ENCODE measurements at places on chromosomes 5 and 9. TPM values are rescaled to one million over a fixed set of nuclear protein-coding genes. Genes with fewer than 3 reads are reported as not detected.

The SPRY4 gene
- 6.3 TPM for total RNA-seq

DNA sequence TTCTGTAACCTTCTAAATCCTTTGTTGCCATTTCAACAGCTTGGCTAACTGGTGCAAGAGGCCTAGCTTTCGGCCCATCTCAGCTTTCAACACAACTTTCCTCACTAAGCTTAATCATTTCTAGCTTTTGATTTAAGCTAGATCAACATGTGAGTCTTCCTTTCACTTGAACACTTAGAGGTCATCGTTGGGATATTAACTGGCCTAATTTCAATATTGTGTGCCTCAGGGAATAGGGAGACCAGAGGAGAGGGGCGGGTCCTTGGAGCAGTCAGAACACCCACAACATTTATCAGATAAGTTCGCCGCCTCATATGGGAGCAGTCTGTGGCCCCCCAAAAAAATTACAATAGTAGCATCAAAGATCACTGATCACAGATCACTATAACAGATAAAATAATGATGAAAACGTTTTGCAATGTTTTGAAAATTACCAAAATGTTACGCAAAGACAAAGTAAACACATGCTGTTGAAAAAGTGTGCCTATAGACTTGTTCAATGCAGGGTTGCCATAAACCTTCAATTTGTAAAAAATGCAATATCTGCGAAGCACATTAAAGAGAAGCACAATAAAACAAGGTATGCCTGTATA lies 66.8 kb upstream of the PCSK1 start:
- no peak for DNase-seq
- H3K27me3 ChIP-seq, result no peaks in the 10 kb centered on the region

The MTX3 gene
- 6.2 TPM for total RNA-seq

The ELAVL2 gene
- not detected for total RNA-seq

DNA sequence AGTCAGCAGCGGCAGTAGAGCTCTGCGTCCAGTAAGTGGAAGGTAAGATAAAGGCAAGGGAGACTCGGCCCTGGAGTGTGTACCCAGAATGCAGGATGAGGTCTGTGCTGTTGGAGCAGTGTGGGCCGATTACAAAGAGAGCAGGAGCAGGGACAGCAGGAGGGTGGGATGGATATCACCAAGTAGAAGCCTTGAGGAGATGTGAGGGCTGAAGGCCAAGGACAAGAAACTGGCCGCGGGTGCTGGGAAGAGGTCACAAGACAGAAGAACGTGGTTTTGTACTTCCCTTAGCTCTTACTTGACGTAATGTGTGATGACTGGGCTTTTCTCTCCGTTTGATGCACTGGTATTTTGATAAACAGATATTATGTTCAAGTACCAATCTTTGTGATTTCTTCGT lies 43.7 kb downstream of the OR2V1 start:
- no peak for DNase-seq
- H3K36me3 ChIP-seq, result no peaks in the 10 kb centered on the region
- no peak overlapping the region for H3K4me3 ChIP-seq
- H3K27ac ChIP-seq, result no peak overlapping the region
- no peaks in the 10 kb centered on the region for H3K4me1 ChIP-seq

DNA sequence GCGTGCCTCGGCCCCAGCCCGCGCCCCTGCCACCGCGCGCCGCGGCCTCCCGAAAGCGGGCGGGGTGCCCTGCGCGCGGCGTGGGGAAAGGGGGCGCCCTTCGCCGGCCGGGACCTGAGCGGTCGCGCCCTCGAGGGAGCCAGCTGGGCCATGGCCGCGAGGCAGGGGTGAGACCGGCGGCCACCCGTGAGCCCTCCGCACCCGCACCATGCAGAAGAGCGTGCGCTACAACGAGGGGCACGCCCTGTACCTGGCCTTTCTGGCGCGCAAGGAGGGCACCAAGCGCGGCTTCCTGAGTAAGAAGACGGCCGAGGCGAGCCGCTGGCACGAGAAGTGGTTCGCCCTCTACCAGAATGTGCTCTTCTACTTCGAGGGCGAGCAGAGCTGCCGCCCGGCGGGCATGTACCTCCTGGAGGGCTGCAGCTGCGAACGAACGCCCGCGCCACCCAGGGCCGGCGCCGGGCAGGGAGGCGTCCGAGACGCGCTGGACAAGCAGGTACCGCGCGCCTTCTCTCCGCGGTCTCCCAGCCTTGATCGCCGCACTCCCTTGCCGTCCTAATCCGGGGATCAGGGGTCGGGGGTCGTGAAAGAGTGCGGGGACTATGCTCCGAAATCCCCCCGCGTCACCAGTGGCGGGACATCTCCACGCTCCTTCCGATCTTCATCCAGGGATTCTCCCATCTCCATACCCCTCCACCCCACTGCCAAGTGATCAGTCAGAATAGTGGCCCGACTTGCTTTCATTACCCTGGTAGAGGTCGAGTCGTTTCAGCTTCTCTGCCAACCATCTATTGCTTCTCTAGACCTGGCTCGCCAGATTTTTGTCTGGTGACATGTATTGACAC lies 590 bp downstream of the RASGRF2 start:
- peak overlapping the region; percentile 41 for H3K4me3 ChIP-seq
- H3K27ac ChIP-seq, result peak overlapping the region; percentile 2
- no peaks in the 10 kb centered on the region for H3K36me3 ChIP-seq
- H3K27me3 ChIP-seq, result peaks cover 7% of the 10 kb centered on the region

The ARHGEF39 gene
- 0.20 TPM for total RNA-seq

DNA sequence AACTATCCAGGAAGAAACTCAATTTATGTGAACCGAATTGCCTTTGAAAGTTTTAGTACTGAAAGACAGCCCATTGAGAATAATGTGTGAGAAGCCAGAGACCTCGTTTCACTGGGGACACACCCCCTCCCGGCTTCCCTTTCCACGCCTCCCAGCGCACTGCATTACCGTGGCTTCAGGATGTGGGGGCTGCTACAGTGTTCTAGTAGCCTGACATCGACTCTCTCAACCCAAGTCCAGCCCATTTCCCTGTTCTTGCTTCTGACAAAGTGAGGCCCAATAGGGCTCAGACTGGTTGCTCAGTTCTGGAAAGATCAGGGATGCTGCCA lies 3.5 kb downstream of the PAX5 start:
- H3K27ac ChIP-seq, result no peak overlapping the region
- peaks cover 12% of the 10 kb centered on the region for H3K4me1 ChIP-seq
- no peak overlapping the region for H3K4me3 ChIP-seq

The LRRC70 gene
- total RNA-seq, result 0.52 TPM

The CLINT1 gene
- total RNA-seq, result 34.7 TPM

The BHMT2 gene
- 0.51 TPM for total RNA-seq

GRCh38 chr9:124345063-124345462 lies 70.2 kb downstream of the PSMB7 start:
- no peaks in the 10 kb centered on the region for H3K4me1 ChIP-seq
- H3K4me3 ChIP-seq, result no peak overlapping the region
- H3K27ac ChIP-seq, result no peak overlapping the region
- no peak for DNase-seq
- H3K27me3 ChIP-seq, result no peaks in the 10 kb centered on the region

The KCNV2 gene
- not detected for total RNA-seq

DNA sequence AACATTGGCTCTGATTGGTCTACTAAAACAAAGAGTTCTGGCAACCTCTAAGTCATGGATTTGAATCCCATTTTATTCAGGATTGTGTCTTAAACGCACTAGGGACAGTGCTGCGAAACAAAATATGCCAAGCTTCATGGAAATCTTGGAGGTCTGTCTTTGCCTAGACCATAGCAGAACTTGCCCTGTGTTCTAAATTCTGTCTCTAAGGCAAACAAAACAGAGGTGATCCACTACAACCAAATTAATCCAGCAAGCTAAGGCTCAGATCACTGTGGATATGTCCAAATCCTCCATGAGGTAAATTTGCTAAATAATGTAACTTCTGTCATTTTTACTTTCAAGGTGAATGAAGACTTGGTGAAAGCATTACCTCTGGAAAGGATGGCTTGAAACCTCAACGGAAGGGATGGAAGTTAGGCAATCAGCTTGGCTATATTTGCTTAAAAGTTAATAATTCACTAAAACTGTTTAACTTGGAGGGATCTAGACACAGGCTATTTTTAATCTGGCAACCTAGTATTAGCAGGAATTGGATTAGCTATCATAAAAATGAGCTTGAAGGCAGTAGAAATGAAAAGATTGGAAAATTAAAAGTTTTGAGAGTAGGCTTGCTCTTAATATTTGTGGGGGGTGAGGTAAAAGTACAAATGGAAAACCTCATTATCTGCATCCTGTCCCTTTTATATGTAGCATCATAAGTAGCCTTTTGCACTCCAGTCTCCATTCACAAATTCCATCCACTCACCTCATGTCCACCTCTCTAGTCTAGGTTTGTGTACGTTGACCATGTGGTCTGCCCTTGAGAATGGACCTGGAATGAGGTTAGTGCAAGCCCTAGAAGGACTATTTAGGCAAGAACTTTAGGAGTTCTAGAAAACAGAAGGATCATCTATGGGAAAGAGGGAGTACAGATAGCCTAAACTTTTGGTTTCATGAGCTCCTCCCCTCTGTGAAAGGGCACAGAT lies 176.2 kb downstream of the SMC2 start:
- no peaks in the 10 kb centered on the region for H3K27me3 ChIP-seq
- no peaks in the 10 kb centered on the region for H3K36me3 ChIP-seq
- DNase-seq, result no peak
- H3K27ac ChIP-seq, result peak overlapping the region; percentile 81
- peaks cover 10% of the 10 kb centered on the region for H3K4me1 ChIP-seq

- H3K4me3 ChIP-seq, result no peak overlapping the region
- H3K4me1 ChIP-seq, result no peaks in the 10 kb centered on the region
- H3K27me3 ChIP-seq, result no peaks in the 10 kb centered on the region
- no peaks in the 10 kb centered on the region for H3K36me3 ChIP-seq
Measured at GRCh38 chr5:174338185-174339010, 292.9 kb downstream of the NSG2 start.

The PCDHGA7 gene
- 2.0 TPM for total RNA-seq

GRCh38 chr5:168073311-168073710 lies 218.1 kb upstream of the WWC1 start:
- H3K4me1 ChIP-seq, result no peaks in the 10 kb centered on the region
- H3K27me3 ChIP-seq, result no peaks in the 10 kb centered on the region
- DNase-seq, result no peak
- H3K36me3 ChIP-seq, result no peaks in the 10 kb centered on the region

GRCh38 chr5:163498886-163499285 lies 6.5 kb upstream of the MAT2B start:
- no peaks in the 10 kb centered on the region for H3K27me3 ChIP-seq
- no peak overlapping the region for H3K27ac ChIP-seq
- H3K4me3 ChIP-seq, result no peak overlapping the region
- H3K36me3 ChIP-seq, result no peaks in the 10 kb centered on the region
- DNase-seq, result no peak

The EGFL7 gene
- 21.2 TPM for total RNA-seq
